CD4-positive, alpha-beta T cell treated with Interleukin-10 for 1 hour (primary cell): ENCODE measurements at places on chromosomes 7 and 10.

GRCh38 chr10:101331956-101332355 is 22.0 kb upstream of the BTRC start:
- no peak for DNase-seq

GRCh38 chr7:11021468-11021867 is 47.8 kb downstream of the PHF14 start:
- no peak for DNase-seq

GRCh38 chr7:47370461-47371042 is 211.4 kb downstream of the TNS3 start:
- DNase-seq, result no peak

- DNase-seq, result peak; percentile 54
Observed at GRCh38 chr10:75014516-75015230, 96.8 kb upstream of the SAMD8 start.

GRCh38 chr10:117616179-117616578 is 73.6 kb downstream of the EMX2 start:
- DNase-seq, result no peak
